NCI-H524 treated with DMSO at 0.1 percent for 48 hours (cell line): ENCODE measurements at places on chromosomes 7 and 10.

DNA sequence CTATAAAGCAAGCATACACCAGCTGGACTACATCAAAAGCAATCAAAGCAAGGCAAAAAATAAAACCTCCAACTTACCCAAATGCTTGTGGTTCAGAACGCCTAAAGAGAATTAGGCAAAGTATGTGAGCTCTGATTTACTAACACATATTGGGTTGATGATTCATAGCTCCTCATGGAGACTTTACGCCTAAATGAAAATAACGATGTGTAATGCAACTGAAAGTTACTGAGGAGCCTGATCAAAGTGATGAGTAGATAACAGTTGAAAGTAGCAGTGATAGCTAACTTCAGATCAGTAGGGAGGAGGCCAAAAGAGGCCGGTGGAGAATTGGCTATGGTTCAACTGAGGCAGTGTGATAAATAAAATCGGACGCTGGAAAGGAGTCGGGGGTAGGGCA lies 85.0 kb downstream of the MPP7 start:
- DNase-seq, result no peak

GRCh38 chr7:131587315-131587923 lies 31.0 kb upstream of the PODXL start:
- no peak for DNase-seq

DNA sequence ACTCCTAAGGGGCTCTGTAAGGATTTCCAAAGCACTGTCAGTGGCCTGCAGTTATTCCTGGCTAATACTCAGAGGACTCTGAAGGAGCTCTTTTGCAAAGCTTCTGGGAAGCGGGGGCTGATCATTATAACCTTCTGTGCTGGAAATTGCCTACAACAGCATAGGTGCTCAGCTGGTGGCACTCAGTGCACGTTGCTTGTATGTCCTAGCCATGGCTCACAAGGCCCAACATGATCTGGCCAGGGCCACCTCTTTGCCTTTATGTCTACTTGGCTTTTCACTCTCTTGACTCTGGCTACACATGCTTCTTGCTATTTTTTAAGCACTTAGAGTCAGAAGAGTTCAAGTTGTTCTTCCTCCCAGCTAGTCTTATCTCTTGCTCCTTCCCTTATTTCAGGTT lies 17.5 kb downstream of the LAMB4 start:
- no peak for DNase-seq

- DNase-seq, result no peak
Observed at GRCh38 chr7:99257675-99258074, 15.0 kb upstream of the MYH16 start.

DNA sequence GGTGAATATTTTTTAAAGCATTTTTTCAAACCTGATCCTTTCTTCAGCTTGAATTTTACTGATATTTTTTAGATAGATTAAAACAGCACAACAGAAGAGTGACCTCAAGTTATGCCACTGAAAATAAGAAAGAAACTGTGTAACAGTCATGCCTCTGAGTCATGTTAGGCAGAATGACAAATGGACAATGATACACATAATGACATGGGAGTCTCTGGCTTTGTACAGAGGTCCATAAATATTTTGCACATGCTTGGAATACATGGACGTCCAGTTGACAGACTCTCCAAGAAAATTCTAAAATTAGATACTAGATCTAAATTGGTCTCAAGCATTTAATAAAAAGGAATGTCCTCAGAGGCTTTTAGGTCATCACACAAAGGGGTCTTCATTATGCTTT lies 21.9 kb upstream of the SEMA3A start:
- DNase-seq, result no peak

- DNase-seq, result no peak
Observed at GRCh38 chr10:69366738-69367137, 50.0 kb downstream of the TACR2 start.

- no peak for DNase-seq
Observed at GRCh38 chr7:13097499-13097898, 410.1 kb downstream of the ARL4A start.

- no peak for DNase-seq
Observed at GRCh38 chr7:41481353-41481752, 221.5 kb downstream of the INHBA start.

- DNase-seq, result no peak
Observed at GRCh38 chr7:128105228-128106022, 74.2 kb upstream of the LRRC4 start.

DNA sequence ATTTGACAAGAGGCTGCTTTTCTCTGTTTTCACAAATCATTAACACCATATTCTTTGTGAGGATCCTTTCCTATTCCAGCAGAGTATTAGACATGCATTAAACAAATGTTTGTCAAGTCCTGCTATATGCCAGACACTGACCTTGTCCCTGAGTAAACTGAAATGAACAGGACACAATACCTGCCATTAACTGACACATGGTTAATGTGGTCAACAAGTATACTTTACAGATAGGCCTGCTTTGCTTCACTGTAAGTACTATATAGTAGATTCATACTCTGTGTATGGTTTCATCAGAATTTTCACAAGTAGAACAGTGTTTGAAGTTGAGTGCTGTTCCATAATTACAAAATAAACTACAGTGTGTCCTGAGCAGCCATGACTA lies 5.9 kb downstream of the TNKS2 start:
- no peak for DNase-seq

GRCh38 chr10:606762-607544 lies 82.5 kb downstream of the DIP2C start:
- DNase-seq, result no peak

DNA sequence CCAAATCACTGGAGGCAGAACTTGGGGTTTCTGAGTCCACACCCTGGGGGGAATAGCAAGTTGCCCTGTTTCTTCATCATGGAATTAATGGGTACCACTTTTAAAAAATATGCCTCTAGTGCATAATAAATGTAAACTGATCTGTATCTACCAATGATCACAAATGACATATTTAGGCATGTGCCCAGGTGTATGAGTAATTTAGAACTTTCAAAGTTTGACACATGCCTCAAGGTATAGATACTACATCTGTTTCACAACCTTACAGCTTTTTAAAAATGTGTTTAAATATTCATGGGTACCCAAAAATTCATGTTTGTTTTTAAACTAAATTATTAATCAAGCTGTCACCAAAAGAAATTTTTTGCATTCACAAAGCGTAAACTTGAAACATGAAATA lies 226.0 kb downstream of the KIAA1217 start:
- no peak for DNase-seq

DNA sequence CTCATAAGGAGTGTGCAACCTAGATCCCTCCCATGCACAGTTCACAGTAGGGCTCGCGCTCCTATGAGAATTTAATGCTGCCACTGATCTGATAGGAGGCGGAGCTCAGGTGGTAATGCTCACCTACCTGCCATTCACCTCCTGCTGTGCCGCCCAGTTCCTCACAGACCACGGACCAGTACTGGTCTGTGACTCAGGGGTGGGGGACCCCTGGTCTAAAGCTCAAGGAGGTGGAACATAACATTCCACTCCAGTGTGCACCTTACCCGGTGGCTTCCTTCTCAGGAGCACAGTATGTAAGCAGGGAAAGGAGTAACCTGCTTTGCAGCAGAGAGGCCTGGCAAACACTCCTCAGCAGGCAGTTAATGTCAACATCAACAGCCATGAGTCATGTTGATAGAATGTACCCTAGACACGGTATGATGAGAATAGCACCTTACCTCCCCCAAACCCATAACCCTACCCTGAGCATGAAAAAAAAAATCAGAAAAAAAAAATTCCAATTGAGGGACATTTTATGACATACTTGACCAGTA lies 273.5 kb downstream of the FGFR2 start:
- no peak for DNase-seq

DNA sequence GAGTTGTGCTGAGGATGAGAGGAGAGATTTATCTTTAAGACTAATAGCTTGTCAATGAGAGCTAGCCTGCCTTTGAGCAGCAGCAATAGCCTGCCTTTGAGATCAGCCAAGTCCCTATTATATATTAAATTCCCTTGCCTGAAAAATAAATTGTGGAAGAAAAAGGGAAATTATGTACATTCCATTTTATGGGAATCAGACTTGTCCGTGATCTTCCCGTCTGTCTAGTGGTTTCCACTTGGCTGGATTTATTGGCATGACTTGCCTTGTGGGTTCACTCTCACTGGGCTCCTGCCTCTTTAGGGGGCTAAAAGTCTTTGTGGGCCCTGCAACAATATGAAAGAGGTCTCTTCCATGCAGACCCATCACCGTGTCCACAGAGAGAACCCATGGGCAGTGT lies 171.7 kb upstream of the FRMD4A start:
- no peak for DNase-seq

GRCh38 chr10:80292607-80293239 lies 3.3 kb upstream of the MAT1A start:
- no peak for DNase-seq

GRCh38 chr7:10237306-10237705 lies 736.4 kb upstream of the PHF14 start:
- no peak for DNase-seq

DNA sequence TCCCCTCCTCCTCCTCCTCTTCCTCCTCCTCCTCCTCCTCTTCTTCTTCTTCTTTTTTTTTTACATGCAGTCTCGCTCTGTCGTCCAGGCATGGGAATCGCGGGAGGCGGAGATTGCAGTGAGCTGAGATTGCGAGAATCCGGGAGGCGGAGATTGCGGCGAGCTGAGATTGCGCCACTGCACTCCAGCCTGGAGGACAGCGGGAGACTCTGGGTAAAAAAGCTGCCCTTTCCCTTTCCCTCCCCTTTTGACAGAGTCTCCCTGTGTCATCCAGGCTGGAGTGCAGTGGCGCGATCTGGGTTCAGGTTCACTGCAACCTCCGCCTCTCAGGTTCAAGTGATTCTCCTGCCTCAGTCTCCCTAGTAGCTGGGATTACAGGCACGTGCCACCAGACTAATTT lies 168.1 kb upstream of the MALRD1 start:
- DNase-seq, result no peak

GRCh38 chr10:132471484-132471883 lies 66.1 kb upstream of the INPP5A start:
- DNase-seq, result no peak

GRCh38 chr10:4623757-4624420 lies 202.1 kb upstream of the AKR1E2 start:
- DNase-seq, result no peak

- DNase-seq, result no peak
Observed at GRCh38 chr10:219731-220472, 84.6 kb downstream of the ZMYND11 start.

DNA sequence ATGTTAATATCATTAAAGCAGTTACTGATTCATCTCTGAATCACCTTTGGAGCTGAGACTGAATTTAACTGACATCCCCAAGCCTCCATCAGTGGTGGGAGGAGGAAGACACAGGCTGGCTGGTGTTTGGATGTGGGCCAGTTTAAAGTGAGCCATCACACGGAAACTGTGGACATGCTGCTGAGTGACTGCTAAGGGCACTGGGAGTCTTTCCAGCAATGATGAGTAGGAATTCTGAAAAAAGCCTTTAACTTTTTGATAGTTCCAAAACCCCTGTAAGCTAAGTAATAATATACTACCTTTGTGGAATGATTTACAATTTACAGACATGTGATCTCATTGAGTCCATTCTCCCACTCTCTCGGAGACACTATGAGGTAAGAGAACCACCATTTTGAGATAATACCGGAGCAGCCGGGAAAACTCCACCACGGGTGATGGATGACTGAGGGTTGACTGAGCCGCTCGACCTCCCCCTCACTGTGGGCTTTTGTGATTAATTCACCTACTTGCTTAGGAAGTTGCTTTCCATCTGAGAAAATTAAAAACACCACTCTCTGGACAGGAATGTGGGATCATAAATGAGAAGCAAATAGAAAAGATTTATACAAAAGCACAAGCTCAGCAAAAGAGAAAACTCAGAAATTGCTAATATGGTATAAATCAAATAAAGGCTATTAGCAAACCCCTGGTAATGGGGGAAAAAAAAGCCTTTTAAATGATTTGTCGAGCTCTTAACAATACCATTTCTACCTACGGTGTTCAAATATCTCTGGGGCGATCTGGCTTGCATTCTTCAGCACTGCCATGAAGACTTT lies 194.8 kb downstream of the FANK1 start:
- no peak for DNase-seq

DNA sequence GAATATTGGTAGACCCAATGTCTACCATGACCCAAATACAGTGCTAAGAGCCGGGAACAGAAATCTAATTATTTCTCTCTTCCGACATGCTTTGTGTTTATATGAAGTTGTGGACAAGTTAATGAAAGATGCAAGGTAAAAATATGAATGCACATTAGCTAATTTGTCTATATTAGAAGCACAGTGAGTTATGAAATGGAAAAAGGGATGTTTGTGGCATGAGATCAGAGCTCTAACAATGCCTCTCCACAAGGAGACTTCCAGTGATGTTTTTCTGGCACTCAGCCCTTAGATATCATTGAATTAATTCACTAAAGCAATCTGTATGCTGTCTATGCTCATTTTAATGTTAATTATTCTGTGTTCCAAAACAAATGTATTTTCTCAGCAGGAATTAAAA lies 897.2 kb downstream of the CNTNAP2 start:
- DNase-seq, result no peak

DNA sequence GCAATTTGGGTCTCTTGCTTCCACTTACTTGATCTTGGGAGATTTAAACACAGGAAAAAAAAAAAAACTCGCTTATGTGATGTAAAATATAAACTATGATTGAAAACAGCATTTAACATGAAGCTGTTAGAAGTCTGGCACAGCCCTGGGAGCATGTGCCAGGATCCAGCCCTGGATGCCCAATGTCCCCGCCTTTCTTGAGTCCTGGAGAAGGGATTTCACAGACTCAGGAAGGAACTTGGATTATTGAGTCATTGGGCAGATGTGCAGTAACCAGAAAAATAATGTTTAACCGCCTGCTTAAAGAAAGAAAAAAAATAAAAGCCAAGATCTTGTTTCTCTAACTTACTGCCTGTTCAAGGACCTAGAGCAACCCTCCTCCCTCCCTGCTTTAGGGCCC lies 3.7 kb upstream of the JCAD start:
- no peak for DNase-seq

DNA sequence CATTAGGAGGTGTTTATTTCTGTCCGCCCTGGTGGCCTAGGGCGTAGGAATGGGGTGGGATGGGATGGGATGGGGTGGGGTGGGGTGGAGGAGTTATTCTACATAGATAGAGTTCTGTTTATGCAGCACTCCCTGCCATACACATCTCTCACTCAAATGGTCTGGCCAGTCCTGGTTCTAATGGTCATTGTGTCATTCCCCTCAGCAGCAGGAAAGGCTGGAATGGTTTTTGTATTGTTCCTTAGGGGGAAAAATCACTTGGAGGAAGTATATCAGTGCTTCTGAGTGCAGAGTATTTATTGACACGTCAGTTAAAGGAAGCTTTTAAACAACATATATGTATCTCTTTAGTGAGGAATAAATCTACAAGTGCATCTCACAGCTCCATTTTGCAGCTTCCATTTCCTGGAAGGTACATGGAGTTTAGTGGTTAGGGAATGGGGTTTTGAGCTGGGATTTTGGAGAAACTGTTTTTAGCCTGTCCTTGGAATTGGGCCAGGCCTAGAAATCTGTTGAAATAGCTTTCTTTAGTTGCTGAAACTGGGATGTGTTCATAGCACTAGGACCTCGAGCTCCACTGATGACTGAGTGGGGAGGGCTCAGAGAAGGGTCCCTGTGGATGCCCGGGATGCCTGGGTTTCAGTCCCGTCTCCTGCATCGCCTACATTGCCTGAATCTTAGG lies 8.3 kb downstream of the TSPAN14 start:
- no peak for DNase-seq
